ENCODE measurements at places on chromosomes 1 and 21.

DNA sequence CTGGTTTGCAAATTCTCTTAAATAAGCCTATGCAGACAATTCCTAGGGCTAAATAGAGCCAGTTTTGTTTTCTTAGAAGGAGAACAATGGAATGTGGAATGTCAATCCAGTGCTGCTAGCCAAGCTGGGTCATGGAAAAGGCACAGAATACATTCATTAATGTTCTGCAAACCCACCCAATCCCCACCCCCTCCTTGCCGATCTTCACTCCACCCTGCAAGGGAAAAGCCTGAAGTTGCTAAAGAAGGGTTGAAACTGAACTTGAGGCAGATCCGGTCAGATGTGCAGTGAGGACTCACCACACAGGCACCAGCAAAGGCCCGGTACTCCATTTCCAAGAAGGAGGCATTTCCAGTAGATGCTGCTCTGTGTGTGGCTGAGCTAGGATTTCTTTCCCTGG is 179.6 kb downstream of the PLPP3 start:
- H3K27me3 ChIP-seq: peaks cover 7% of the 10 kb centered on the region
- no peak overlapping the region for H3K27ac ChIP-seq
- H3K4me1 ChIP-seq: no peaks in the 10 kb centered on the region
- H3K4me3 ChIP-seq: no peak overlapping the region

- no peak overlapping the region for H3K27ac ChIP-seq
- no peaks in the 10 kb centered on the region for H3K36me3 ChIP-seq
- DNase-seq: no peak
- no peaks in the 10 kb centered on the region for H3K4me1 ChIP-seq
Observed at GRCh38 chr1:178632653-178633052, 92.4 kb upstream of the RALGPS2 start.

GRCh38 chr1:234512451-234512861 is 33.5 kb upstream of the TARBP1 start:
- H3K27me3 ChIP-seq: peaks cover 5% of the 10 kb centered on the region
- no peak for DNase-seq
- H3K27ac ChIP-seq: no peak overlapping the region
- no peak overlapping the region for H3K4me3 ChIP-seq
- H3K4me1 ChIP-seq: peaks cover 19% of the 10 kb centered on the region
- H3K36me3 ChIP-seq: no peaks in the 10 kb centered on the region

- no peak overlapping the region for H3K27ac ChIP-seq
- no peaks in the 10 kb centered on the region for H3K4me1 ChIP-seq
- no peaks in the 10 kb centered on the region for H3K27me3 ChIP-seq
- no peak overlapping the region for H3K4me3 ChIP-seq
- DNase-seq: no peak
Observed at GRCh38 chr1:187226396-187226795, 397.6 kb downstream of the PLA2G4A start.

GRCh38 chr1:243470502-243470901 is 214.7 kb downstream of the SDCCAG8 start:
- H3K4me1 ChIP-seq: peaks cover 5% of the 10 kb centered on the region
- no peaks in the 10 kb centered on the region for H3K27me3 ChIP-seq
- H3K27ac ChIP-seq: no peak overlapping the region
- DNase-seq: no peak
- H3K4me3 ChIP-seq: no peak overlapping the region
